ENCODE measurements at places on chromosomes 6 and 20.
A peak's percentile ranks its signal among the peaks of the same experiment; 100 is the strongest.

DNA sequence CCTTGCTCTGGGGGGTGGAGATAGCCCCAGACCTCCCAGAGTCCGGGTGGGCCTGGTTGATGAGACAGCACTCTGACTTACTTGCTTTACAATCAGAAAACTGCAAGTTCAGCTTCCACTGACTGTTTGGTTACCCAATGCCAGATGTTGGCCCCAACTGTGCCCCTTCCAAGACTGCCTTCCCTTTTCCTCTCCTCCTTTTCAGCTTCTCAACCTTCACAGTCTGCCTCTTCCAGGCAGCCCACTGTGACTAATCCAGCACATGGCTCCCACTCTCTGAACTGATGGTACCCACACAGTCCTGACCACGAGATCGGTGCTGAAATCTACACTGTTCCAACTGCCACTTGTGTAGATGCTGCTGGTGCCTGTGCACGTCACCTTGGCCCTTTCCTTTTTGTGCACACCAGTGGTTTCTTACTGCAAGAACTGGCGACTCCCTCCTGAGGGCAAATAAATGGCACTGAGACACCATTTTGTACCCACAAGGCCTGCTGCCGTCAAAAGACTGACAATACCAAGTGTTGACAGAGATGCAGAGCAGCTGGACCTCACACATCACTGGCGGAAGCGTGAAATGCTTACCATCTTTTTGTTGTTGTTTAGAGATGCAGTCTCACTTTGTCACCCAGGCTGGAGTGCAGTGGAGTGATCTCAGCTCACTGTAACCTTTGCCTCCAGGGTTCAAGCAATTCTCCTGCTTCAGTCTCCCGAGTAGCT lies 1.8 kb upstream of the ARFGAP1 start:
- no peak for DNase-seq

- no peak for DNase-seq
Observed at GRCh38 chr6:9690388-9690787, 724.5 kb downstream of the TFAP2A start.

DNA sequence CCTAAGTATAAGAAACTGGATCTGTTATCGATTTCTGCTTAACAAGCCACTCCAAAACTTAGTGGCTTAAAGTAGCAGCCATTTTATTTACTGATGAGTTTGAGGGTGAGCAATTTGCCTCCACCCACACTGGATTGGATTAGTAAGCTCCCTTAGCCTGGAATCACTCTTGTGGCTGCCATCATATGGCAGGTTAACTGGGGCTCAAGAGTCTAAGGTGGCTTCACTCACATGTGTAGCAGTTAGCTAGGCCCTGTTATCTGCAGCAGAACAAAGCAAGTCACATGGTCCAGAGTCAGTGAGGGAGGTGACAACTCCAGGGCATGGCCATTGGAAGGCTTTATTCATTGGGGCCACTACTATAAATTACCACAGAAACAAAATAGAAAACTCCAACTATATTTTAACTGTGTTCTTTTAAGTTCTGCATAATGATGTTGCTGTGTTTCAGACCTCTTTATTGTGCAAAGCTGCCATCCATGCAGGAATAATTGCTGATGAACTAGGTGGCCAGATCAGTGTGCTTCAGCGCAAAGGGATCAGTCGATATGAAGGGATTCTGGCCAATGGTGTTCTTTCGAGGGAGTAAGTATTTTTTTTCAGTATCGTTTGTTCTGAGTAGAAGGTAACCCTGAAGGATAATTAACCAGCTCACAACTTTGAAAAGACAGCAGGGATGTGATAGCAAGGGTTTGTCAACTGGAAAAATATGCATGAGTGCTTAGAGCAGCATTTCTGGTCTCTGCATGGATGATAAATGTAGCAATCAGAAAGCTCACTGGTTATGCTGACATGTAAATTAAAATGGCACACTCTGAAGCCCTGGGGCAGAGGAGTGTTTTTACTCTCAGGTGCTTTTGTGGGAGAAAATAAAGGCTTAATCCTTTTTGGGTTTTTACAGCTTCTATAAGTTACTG lies 49.6 kb downstream of the DCBLD1 start:
- DNase-seq, result no peak

DNA sequence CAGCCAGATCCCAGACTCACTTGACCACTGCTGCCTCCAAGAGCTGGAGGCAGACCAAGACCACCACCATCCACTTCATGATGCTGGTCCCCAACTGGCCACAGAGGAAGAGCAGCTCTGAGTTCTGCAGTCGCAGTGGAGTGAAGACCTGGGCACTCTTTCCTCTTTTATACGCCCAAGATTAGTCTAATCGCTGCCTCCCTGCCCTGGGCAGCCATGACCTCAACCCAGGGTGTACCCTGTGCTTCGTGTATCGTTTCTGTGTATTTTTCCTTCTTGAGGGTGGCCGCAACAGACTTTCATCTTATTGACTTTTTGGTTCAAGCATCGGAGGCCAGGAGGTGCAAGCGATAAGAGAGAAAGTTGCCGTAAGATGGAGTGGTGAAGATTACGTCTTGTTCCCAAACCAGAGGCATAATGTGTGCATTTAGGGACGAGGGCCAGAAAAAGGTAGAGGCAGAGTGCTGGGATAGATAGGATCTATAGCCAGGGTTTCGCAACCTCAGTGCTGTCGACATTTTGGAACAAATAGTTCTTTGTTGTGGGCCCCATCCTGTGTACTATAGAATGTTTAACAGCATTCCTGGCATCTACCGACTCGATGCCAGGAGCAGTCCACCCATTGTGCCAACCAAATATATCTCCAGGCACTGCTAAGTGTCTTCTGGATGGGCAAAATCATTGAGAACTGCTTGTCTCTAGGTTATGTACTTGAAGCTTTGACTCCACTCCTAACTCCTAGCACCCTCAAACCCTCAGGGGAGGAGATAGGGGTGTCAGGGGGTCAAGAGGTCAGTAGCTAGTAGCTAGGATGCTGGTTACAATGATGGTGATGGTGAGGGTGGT lies at the start of gene PGC:
TSS of gene PGC (minus strand) at position 142 of the 846 bp plus-strand sequence. CDS start at position 79, 63 bp downstream.
- DNase-seq, result no peak

- no peak for DNase-seq
Observed at GRCh38 chr6:129672881-129673631, 36.9 kb downstream of the ARHGAP18 start.

- DNase-seq, result no peak
Observed at GRCh38 chr6:63372951-63373533, 53.3 kb upstream of the LGSN start.

GRCh38 chr6:53986721-53987521 lies 124.3 kb upstream of the MLIP start:
- no peak for DNase-seq

DNA sequence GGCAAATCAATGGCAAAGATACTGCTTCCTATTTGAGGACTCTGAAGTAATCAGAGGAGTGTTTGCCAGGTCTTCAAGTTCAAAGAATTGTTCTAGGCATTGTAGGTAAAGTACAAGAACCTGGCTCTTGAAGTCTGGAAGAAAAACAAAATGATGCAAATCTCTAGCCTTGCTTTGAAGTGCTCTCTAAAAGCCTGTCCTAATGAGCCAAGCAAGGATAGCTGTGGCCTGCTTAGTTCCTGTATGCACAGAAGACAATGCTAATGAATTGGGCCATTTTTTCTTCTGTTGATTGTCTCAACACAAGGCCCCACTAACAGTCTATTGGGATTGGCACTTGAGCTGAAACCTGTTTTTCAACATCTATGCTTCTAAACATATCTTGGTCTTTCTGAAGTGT lies 165.0 kb upstream of the POU3F2 start:
- no peak for DNase-seq

- DNase-seq, result no peak
Observed at GRCh38 chr20:22470620-22471026, 113.7 kb downstream of the FOXA2 start.

DNA sequence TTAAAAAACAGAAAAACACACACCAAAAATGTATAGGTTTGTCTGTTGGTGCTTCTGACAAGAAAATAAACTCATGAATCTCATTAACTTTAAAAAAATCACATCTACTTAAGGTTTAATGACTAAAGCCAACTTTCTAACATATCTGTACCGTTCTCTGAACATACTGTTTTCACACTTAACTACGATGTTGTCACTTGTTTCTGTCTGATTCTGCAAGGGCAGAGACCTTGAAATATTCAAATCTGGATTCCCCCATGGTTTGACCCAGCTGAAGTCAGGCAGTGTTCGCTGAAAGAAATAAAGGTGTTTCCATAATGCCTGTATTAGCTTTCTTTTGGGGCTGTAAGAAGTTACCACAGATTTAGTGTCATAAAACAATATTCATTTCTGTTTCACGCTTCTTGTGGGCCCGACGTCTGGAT lies 2.7 kb upstream of the ASXL1 start:
- DNase-seq, result no peak

GRCh38 chr6:111842891-111843290 lies 30.4 kb downstream of the FYN start:
- DNase-seq, result no peak

- DNase-seq, result peak; percentile 44
Observed at GRCh38 chr6:150418827-150419594, 50.2 kb downstream of the IYD start.

DNA sequence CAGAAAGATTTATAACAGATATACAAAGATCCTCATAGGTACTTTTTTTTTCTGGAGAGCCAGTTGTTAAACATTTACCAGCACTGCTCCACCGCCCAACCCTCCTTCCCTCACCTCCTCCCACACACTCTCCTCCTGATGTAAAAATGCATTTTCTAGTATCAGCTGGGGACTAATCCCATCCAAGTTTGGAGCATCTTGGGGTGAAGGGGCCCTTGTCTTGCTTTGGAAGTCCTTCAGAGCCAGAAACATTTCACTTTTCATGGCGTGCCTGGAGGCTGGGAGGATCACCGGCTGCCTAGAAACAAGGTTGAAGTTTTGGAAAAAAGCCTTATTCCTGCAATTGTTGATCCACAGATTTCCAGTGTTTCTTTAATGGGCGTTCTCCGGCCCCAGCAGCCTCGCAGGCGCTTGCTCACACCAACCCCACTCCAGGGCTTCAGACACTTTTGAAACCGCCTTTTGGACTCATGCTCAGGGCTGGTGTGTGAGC lies 165.1 kb upstream of the AFDN start:
- DNase-seq, result no peak

DNA sequence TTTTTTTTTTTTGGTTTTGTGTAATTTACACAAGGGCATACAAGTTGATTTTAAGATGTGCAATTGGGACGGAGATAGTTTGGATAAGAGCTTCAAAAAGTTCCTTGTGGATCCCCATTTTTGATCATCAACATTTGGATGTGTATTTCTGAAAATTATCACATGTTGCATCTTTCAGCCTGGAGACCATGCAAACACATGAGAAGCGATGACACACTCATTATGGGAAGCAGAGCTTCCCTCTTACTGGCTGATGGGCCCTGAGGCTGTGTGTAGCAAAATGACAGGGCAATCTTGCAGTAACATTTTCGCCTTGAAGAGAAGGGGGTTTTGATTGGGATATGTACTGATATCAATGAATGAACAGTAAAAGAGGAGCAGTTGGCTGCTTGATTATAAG lies 22.0 kb upstream of the RIPK1 start:
- DNase-seq, result no peak

GRCh38 chr20:13099676-13100075 lies 90.9 kb downstream of the SPTLC3 start:
- DNase-seq, result no peak

- DNase-seq, result no peak
Observed at GRCh38 chr20:31630187-31630790, 7.4 kb upstream of the COX4I2 start.

DNA sequence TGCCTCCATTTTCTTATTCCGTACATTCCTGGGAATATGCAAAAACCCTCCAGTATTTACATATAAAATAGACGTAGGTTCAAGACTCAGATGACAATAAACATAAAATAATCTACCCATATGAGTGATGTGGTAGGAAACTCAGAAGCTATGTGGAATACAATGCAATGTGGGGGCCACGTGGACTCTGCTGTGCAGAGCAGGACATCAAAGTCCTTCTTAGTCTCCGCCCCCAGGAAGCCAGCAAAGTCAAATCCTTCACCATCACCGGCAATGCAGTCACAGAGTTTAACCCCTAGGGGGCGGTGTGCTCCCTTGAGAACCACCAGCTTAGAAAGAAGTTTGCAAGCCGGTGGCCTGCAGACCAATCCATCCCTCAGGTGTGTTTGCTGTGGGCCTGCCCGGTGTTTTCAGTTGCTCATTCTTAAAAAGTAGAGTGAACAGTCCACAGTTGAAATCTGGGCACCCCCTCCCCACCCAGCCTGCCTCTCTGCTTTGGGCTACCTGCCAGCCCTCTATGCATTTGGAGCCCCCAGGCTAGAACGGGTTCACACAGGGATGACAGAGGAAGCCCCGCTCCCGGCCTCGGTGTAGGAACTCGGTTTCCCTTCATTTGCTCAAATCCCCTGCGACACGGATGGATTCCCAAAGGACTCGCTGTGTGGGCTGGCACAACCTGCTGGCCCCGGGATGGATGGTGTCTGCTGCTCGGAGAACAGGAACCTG lies 59.9 kb downstream of the SULF2 start:
- DNase-seq, result peak; percentile 81

DNA sequence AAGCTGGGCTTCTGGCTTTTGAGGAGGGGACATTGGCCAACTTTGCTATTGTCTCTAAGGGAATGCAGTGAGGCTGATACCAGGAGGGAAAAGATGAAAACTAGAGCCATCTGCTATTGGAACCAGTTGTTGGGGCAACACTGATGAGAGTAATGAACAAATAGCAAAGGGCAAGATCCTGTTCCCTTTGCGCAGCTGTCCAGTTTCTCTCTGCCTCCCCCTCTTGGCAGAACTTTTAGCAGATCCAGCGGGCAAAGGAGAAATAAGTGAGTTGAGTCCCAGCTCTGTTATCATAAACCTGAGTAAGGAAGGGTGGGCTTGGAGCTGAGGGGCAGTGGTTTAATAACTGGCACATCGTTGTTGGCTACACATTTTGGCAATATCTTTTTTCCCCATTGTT lies 126.8 kb downstream of the AKAP7 start:
- DNase-seq, result no peak

Data from CD4-positive, alpha-beta T cell treated with Interferon gamma for 1 hour (primary cell).